ENCODE measurements at places on chromosomes 12 and 14. TPM values are rescaled to one million over a fixed set of nuclear protein-coding genes. Genes with fewer than 3 reads are reported as not detected.

DNA sequence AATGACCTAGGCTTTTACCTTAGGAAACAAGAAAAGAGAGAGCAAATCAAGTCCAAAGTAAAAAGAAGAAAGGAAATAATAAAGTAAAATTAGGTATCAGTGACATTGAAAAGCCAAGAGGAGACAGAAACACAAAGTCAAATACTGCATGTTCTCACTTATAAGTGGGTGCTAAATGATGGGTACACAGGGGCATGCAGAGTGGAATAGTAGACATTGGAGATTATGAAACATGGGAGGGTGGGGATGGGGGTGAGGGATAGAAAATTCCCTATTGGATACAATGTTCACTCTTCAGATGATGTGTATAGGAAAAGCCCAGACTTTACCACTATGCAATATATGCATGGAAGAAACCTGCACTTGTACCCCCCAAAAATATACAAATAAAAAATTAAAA lies 35.1 kb upstream of the CLMN start:
- DNase-seq = no peak

- no peak for DNase-seq
Observed at GRCh38 chr14:68865542-68865941, 72.7 kb upstream of the ZFP36L1 start.

Gene PTPRO
- total RNA-seq = 0.91 TPM

- DNase-seq = no peak
Observed at GRCh38 chr12:125263385-125263784, 198.2 kb downstream of the AACS start.

- DNase-seq = no peak
Observed at GRCh38 chr14:64244279-64244678, 49.9 kb downstream of the ESR2 start.

DNA sequence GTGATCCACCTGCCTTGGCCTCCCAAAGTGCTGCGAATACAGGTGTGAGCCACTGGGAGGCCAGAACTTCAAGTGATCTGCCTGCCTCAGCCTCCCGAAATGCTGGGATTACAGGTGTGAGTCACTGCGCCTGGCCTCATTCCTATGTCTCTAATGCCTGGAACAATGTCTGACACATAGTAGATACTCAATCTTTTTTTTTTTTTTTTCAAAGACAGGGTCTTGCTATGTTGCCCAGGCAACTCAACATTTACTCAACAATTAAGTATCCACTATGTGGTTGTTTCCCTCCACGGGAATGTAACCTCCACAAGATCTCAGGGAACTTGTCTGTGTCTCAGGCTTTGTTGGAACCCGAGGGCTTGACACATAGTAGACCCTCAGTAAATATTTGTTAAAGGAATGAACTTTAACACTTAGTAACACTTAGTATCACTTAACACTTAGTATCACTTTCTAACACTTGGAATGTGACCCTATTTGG lies 3.0 kb upstream of the TMEM120B start:
- peak; percentile 52 for DNase-seq

- no peak for DNase-seq
Observed at GRCh38 chr14:22448035-22448904, 140.8 kb downstream of the DAD1 start.

All from SJSA1 (cell line).